Mucosa of gallbladder (tissue), 1 donor: ENCODE measurements at places on chromosomes 6 and 20.

DNA sequence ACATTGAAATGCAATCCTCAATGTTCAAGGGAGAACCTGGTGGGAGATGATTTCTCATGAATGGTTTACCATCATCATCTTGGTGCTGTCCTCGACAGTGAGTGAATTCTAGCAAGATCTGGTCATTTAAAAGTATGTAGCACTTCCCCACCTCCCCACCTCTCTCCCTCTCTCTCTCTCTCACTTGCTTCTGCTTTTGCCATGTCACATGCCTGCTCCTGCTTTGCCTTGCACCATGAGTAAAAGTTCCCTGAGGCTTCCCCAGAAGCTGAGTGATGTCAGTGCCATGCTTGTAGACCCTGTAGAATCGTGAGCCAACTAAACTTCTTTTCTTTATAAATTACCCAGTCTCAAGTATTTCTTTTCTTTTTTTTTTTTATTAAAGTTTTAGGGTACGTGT is 60.5 kb downstream of the DST start:
- no peak for DNase-seq

- DNase-seq, result no peak
These were observed 49.7 kb upstream of the BHLHE23 start for GRCh38 chr20:63056236-63057170.

- no peak for DNase-seq
These were observed 20.7 kb downstream of the TENT5A start for GRCh38 chr6:81731814-81732213.

DNA sequence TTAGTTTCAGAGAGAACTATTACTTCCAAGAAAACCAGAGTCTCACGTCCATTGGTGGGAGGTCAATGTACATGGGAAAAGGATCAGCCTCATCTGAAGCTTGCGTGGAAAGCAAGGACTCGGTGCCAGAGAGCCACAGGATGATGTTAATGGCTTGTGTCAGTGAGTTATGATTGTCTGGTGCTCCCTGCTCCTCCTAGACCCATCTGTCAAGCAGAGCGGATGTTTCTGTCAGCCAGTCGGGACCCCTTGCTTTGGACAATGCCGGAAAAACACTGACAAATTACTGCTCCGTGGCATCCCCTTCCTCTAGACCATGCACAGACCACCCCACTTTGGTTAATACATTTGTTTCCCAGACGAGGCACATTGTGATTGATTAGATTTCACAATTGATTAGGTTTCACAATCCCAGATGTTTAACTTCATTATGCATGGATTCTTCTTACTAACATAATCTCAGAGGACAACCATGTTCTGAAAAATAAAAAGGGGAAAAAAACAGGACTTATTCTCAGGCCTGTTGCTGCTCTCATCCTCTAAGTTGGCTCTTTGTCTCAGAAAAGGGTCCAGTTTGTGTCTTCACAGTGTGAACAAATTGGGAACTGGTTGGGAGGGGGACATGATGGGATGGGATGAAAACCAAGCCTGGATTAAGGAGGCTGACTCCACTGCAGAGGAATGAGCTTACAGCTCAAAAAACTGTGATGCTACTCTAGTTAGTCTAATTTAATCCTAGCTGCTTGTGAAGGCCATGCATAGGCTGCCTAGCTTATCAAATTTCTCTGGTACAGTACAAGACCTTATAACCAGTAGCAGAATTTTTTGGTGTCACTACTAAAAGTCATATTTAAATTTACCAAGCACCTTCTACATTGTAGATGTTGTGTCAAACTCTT is 51.9 kb downstream of the UNC5CL start:
- no peak for DNase-seq

DNA sequence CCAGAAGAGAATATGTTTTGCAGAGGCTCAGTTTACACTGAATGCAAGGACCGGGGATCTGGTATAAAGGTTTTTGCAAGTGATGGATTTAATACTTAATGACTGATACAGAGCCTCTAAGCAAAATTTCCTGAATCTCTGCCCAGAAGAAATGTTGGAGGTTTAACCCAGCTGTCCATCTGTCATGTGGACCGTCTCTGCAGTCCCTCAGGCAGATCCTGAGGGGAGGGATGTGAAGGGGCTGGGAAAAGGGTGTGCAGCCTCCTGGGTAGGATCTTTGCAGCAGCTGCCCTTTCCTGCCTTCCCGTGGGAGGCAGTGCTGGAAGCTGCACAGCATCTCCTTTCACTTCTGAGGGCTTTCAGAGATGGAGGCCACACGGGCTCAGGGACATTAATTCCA is 207.0 kb downstream of the SLC24A3 start:
- no peak for DNase-seq

DNA sequence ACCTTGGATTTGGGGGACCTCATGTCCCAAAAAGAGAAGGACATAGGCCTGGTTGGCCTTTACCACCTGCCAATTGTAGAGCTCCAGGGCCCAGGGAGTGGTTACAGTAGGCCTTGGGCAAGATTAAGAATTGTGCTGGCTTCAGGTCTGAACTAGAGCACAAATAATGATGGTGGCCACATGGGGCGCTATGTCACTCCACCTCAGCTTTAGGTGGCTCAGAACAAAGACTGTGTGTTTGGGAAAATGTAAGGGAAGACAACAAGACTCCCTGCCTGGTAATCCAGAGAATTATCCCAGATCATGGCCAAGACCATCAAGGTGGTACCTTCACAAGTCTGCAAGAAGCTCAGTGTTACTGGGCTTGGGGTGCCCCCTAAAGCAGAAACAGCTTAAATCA is 224.9 kb upstream of the OPRM1 start:
- DNase-seq, result no peak

GRCh38 chr6:53795702-53796450 is 1.1 kb downstream of the LRRC1 start:
- DNase-seq, result peak; percentile 23

- DNase-seq, result no peak
These were observed 17.5 kb downstream of the SF3B5 start for GRCh38 chr6:144077871-144078270.

- DNase-seq, result peak; percentile 29
These were observed 112.6 kb upstream of the RALGAPA2 start for GRCh38 chr20:20824924-20825584.

DNA sequence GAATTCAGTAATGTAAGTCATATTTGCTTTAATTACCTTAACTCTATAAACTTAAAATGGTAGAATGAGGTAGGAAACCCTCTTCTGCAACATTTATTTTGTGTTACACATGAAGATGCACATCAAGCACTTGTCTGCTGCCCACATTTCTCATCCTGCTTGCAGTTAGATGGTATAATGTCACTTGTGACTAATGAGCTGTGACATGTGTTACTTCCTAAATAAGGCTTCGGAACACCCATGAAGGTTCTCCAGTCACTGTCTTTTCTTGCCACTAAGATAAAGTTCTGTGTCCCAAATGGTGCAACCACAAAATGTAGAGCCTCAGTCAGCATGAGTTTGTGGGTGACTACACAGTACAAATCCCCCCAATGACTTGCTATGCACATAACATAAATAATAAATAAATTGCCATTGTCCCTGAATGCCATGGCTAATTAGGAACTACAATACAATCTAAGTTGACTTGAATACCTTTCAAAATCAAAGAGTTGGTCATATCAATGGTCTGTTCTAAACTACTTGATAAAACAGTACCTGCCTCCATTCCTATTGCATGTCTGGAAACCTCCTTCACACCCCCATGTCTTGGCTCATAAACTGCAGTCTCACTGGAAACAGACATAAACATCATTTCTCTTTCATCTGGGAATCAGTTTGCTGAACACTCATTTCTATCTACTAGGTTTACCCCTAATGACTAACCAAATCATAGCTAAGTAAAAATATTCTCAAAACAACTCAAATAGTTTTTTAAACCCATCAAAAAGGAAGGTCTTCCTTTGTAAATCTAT is 157.2 kb downstream of the PTPRK start:
- DNase-seq, result no peak

GRCh38 chr6:81768150-81768942 is 15.9 kb upstream of the TENT5A start:
- no peak for DNase-seq

- DNase-seq, result no peak
These were observed 54.7 kb downstream of the MRPL14 start for GRCh38 chr6:44072452-44072958.

- DNase-seq, result no peak
These were observed 121.2 kb upstream of the UST start for GRCh38 chr6:148625609-148626008.

GRCh38 chr6:36138667-36139066 is 8.4 kb downstream of the MAPK13 start:
- DNase-seq, result no peak

GRCh38 chr6:109449795-109450673 is 5.5 kb downstream of the MICAL1 start:
- no peak for DNase-seq

DNA sequence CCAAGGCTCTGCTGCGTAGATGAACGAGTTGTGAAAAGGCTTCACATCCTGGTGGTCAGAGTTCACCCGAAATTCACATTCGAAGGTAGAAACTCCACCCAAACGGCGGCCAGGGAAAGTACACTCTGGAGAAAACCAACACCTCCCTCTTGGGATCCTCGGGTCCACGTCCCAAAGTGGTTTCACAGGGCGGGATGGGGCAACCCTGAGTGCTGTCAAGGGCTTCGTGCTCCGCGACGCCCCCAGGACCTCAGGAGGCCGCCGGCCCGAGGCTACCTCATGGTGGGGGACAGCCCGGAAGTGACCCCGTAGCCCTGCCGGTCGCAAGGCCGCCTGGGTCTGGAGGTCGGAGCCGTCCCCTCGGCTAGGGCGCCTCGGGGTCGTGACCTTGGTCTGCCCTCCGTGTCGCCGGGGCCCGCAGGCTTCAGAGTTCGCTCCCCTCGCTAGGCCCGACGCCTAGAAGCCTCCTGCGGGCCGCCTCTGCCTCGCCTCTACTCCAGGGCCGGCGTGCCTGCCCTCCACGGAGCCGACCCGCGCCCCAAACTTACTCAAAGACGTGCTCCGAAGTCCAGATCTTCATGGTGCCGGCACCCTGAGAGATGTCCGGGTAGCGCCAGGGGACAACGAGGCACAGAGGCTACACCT is at the start of gene PRELID3B:
TSS of gene PRELID3B (minus strand) at position 636 of the 645 bp plus-strand sequence. CDS start at position 580, 56 bp downstream.
- no peak for DNase-seq

DNA sequence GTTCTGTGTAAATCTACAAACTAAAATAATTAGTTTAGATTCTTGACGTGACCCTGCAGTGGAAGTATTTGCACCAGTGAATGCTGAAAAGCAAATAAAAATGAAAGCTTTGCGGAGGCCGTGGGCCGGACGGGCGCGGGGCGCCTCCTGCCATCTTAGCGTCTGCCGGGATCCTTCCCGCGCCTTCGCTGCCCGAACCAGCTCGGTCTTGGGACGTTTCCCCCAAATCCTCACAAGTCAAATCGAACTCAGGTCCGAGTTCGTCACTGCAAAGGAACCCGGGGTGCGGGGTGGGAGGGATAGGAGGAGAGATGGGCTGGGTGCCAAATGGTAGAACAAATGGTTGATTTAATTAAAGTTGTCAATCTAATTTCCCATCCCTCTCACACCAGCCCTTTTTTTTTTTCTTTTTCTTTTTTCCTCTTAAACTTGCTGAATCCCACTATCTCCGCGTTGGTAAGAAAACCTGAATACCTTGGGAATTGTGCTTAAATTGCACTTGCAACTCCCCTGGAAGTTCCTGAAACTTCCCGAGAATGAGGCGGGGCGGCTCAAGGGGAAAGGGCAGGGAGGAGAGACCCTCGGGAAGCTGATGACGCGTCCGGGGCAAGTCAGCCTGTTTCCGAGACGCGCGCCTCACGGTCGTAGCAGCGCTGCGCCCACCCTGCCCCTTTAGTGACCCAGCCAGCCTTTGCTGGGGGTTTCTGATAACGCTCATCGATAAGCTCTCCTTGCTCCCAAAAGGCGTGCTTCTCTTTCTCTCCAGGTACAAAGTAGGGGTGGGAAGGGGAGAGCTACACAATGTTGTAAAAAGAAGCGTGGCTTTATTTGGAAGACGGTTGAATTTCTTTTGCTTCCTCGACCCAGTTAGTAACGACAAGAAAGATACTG is 1.8 kb downstream of the GJA1 start:
- peak; percentile 28 for DNase-seq

GRCh38 chr6:111614833-111615582 is 9.3 kb upstream of the TRAF3IP2 start:
- DNase-seq, result peak; percentile 45

GRCh38 chr6:144478483-144478882 is 193.3 kb downstream of the UTRN start:
- DNase-seq, result no peak

DNA sequence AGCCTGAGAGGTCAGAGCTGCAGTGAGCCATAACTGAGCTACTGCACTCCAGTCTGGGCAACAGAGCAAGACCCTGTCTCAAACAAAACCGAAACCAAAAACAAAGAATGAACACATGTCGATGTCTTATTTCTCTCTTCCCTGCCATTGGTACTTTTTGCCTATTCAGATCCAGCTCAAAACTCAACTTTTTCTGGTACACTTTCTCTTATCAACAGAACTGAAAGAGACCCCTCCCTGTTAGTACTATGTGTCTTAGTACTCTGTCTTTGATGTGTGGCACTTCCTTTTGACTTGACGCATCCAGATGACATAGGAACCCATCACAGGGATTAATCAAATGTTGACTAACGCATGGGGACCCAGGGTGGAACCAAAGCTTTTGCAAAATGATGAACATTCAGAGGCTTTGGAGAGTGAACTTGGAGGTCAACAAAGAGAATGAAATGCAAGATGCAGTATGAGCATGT is 44.8 kb downstream of the AKAP12 start:
- no peak for DNase-seq

DNA sequence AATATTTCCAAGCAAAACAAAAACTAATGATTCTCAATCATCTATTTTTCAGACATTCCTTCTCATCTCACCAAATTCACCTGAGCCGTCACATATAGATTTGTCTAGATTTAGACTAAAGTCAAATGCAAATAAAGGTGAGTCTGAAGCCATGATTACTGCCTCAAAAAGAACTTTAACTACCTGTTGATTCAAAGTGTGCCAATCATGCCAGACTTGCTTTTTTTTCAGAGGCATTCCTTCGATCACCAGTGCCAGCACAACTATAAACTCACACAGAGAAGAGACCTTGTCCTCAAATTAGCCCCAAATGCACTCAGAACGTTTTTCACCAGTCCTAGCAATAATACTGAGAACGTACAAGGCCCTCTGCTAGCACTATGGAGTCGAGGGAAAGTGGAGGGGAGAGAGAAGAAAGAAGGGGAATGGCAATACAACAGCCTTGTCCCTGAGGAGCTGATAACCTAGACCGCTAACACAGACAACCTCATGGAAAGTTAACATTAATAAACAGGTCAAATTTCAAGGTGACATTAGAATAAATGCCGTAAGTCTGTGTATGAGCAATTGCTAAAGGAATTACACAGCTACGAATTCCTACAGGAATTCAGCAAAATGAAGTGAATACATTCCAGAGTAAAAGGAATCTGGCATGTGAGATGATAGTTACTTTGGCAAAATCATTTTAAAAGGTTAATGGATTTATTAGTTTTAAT is 60.9 kb downstream of the EPB41L2 start:
- no peak for DNase-seq

- DNase-seq, result no peak
These were observed 18.6 kb downstream of the MOXD1 start for GRCh38 chr6:132382630-132383175.

GRCh38 chr6:11616200-11616611 is 78.7 kb downstream of the TMEM170B start:
- DNase-seq, result no peak
